Stimulated activated CD4-positive, alpha-beta T cell treated with anti-CD3 and anti-CD28 coated beads, Interleukin-2, amount 100 ng/mL, for 48 hours (primary cell): ENCODE measurements at places on chromosomes 4 and X.

GRCh38 chrX:100643956-100644860, at the start of gene SRPX2:
SRPX2 (plus strand) TSS chrX:100644199; CDS start chrX:100646323, 2,124 bp downstream.
- no peak for DNase-seq

- no peak for DNase-seq
Measured at GRCh38 chr4:182764642-182765041, 152.5 kb downstream of the DCTD start.

- no peak for DNase-seq
Measured at GRCh38 chrX:130032552-130032951, 50.1 kb downstream of the BCORL1 start.

DNA sequence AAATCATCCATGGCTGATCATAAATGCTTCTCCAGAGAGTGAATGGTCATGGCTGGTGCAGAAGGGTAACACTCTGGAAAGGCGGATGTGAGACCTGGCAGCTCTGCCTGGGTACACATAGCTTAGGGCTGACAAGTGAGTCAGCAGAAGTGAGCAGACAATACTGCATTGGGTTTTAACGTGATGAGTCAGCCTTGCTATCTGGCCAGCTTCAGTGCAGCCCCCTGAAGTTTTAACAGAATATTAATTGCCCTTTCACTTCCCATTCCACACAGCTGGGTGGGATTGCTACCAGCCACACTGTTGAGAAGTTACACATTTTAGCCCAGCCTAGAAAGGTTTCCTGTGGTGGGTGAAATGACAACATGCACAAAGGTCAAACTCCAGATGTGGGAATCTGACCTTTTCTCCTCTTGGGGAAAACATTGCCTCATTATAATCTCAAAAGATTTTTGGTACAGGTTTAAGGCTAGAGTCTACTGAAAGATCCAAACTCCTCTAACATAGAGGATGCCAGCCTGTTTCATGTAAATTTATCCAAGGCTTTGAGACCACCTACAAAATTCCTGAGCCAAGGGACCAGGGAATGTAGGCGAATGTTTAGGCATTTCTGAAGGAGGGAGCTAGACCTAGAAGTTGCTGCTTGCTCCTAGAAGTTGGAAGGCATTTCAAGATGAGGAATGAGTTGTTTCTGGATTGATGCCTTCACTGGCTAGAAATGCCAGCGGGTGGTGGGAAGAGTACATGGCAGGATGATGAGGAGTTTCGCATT, 230.3 kb upstream of the PGRMC2 start:
- DNase-seq, result no peak

DNA sequence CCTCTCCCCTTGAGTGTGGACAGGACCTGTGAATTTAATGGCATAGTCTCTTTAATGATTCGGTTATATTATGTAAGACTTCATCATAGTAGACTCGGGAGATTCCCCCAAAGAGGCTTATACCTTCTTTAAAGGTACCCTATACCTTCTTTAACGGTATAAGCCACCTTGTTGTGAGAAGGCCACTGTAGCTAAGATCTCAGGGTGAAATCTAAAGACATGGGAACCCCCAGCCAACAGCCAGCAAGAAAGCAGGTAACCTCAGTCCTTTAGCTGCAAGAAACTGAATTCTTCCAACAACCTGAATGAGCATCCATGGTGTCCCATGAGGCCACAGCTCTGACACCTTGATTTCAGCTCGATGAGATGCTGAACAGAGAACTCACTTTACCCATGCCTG, 931 bp downstream of the DDX60 start:
- no peak for DNase-seq

GRCh38 chr4:150395872-150396271, 186.1 kb upstream of the MAB21L2 start:
- no peak for DNase-seq

DNA sequence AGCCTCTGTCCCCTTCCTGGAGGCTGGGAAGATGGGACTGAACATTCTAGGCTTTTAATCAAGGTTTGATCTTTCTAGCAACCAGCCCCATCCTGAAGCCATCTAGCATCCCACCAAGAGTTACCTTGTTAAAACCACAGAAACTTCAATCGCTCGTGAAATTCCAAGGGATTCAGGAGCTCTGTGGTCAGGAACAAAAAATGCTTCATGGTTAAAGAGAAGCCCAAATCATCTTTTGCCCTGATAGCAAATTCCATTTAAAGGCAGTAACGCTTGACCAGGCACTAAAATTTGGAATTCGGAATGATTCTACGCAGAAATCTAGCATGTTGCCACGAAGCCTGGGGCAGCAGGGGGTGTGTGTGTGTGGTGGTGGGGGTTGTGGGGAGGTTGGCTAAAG, 47.8 kb downstream of the CASP6 start:
- DNase-seq, result no peak

GRCh38 chrX:110418316-110419235, 59.9 kb downstream of the RTL9 start:
- DNase-seq, result no peak

DNA sequence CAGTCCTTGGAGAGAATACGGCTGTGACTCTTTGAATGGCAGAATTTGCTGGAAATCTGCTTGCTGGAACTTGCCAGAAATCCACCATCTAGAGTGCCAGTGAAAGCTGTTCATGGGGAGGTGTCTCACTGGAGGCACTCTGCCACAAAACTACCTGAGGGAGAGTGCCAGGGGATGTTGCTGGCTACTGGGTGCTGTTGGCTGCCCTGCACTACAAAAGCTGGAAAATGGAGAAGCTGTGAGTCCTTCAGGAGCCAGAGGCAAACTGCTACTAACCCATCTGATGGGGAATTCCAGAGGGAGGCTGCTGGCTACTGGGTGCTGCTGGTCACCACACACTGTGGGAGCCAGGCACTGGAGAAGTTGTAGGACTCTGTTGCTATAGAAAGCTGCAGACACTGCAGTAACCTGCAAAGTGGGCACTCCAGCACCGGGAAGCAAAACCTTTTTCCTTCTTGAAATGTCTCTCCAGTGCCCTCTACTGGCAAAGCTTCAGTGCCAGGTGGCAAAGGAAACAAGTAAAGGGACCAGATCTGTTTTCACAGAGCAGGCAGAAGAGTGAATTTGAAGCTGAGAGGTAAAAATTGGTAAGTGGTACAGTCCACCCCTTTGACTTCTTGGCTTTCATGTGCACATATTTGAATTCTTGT, 47.8 kb upstream of the HSD17B10 start:
- peak; percentile 46 for DNase-seq

GRCh38 chrX:100750883-100751282, 19.0 kb upstream of the SYTL4 start:
- DNase-seq, result no peak

- DNase-seq, result no peak
Measured at GRCh38 chr4:175129797-175130196, 211.6 kb downstream of the ADAM29 start.

GRCh38 chrX:118225711-118226428, 109.3 kb upstream of the KLHL13 start:
- no peak for DNase-seq

GRCh38 chrX:131060147-131060546, 2.0 kb downstream of the ARHGAP36 start:
- no peak for DNase-seq

DNA sequence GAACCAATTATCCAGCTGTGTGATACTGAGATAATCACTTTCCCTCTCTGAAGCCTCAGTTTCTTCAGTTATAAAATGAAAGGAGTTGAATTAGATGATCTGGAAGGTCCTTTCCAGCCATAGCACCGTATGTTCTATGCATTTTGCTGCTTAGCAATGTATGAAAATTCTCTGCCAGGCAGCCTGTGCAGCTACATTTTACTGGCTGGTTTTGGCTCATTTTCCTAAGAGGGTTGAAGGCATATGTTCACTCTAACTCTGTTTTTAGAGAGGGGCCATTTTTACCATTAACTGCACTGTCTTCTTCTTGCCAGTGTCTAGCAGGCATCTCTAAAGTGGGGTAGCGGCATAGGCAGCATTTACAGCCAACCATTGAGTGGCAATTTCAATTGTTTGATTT, 26.1 kb downstream of the TRPC5 start:
- no peak for DNase-seq

DNA sequence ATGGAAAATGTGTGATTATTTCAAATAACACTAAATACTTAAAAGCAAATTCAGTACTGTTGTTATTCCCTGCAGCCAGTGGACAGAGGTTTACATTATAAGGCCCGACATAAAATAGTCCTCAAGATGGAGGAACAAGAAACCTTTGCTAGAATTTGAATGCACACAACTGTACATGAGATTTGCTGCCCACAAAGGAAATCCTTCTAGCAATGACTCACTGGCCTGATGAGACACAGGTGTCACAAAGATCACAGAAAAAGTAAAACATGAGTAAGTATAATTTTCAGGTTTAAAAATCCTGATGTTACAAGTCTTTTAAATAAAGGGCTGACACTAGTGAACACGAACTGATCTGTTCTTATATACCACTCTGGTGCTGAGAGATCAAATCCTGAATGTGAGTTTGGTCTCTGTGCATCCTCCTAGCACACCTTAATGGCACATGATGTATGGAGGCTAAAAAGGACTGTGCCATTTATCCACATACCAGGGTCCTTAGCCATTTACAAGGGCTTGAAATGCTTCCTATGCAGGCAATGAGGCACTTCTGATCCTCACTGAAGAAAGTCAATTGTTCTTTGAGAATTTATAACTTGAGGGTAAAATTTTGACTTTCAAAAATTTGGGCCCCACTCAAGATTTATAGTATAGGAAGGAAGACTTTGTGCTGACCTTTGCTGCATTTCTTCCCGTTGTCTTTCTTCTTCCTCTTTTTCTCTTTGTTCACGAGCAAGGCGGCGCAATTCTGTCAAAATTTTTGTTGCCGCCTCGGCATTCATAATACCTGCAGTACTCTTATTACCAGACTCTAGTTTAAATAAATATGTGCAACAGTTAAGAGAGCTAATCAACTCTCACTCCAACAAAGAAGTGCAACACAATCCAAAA, 23.0 kb downstream of the MAP7D3 start:
- DNase-seq, result no peak

- no peak for DNase-seq
Measured at GRCh38 chr4:170374770-170375169, 285.0 kb upstream of the AADAT start.

GRCh38 chrX:24646745-24647182, 383 bp downstream of the PCYT1B start:
- DNase-seq, result no peak

- no peak for DNase-seq
Measured at GRCh38 chr4:15694431-15694830, 8.4 kb upstream of the BST1 start.

DNA sequence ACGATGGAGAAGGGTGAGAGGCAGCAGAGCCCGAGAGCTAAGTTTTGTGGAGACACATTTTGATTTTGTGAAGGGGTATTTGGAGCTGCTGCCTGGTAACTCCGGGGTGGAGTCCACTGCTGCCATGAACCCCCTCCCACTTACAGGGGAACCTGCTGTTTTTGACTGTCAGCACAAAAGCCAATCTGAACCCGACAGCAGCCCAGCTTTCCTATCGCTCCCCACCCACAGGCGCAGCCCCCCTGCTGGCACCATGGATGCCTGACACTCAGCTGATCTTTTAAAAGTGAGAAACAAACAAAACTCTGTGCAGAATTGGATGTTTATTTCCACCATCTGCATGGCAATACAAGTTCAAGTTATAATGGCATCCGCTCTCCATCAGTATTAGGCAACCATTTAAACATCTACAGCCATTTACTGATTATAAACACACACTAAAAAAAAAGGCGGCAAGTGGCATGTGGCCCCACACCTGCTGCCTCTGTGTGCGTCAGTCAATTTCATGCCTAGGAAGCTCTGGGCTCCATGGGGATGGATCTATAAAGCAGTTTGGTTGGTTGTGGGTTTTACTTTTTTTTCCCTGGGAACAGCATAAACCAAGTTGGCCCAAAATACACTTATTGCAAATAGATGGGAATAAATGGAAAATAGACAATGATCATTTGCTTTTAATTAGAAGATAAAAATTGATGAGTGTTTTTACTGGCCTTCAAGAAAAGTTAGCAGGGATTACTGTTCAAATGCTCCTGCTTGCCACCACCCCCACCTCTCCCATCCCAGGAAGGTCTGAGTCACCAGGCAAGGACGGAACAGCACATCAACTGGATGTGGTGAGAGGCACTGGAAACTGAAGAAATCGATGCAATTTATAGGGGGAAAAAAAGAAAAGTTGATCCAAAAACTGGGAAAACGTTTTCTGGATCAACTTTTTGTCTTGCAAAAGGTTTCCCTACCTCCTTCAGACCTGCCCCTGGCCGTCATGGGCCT, 46.0 kb downstream of the SEPSECS start:
- DNase-seq, result no peak

DNA sequence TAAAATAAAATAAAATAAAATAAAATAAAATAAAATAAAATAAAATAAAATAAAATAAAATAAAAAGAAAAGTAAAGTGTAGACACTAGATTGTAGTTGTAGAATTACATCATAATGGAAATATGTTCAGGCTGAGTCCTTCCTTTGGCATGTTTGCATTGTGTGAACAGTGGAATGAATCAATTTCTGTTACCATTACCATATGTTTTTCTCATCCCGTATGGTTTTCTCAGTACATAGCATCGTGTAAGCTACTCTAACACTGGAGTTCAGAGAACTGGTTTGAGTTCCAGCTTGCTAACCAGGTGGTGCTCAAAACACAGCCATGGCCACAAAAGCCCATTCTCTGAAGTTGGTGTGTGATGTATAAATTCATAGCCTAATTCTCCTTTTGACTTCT, 45.9 kb downstream of the USP11 start:
- DNase-seq, result no peak

DNA sequence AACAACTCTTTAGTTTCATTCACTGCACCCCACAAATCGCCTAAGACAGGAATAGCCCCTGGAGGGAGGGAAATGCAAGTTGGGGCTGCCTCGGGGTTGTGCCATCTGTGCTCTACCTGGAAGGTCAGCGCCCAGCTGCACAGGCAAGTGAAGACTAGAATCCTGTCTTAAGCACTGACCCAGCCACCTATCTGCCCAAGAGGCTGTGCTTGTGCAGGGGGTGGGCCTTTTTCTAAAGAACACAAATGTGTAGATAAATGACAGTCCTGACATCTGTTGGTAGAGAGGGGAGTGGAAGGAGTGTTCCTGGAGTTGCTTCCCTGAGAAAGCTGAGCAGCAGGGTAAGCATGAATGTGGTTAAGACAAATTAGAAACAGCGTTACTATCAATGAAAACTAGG, 15.7 kb downstream of the ZNF518B start:
- DNase-seq, result no peak

- DNase-seq, result no peak
Measured at GRCh38 chrX:119089619-119090018, 16.8 kb downstream of the CT47C1 start.

DNA sequence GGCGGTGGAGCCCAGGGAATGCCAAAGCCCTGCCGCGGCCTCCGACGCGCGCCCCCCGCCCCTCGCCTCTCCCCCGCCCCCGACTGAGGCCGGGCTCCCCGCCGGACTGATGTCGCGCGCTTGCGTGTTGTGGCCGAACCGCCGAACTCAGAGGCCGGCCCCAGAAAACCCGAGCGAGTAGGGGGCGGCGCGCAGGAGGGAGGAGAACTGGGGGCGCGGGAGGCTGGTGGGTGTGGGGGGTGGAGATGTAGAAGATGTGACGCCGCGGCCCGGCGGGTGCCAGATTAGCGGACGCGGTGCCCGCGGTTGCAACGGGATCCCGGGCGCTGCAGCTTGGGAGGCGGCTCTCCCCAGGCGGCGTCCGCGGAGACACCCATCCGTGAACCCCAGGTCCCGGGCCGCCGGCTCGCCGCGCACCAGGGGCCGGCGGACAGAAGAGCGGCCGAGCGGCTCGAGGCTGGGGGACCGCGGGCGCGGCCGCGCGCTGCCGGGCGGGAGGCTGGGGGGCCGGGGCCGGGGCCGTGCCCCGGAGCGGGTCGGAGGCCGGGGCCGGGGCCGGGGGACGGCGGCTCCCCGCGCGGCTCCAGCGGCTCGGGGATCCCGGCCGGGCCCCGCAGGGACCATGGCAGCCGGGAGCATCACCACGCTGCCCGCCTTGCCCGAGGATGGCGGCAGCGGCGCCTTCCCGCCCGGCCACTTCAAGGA, at the start of gene FGF2:
Gene FGF2, plus strand, starts transcription at position 279 of the 705 bp plus-strand sequence. Its CDS starts 344 bp downstream, at position 623.
- peak; percentile 21 for DNase-seq
